RWPE1 (cell line): ENCODE measurements at places on chromosomes 12 and 14.

GRCh38 chr12:91111366-91112325 is at the start of gene LUM:
Gene LUM (minus strand): TSS chr12:91111494. CDS start chr12:91108979, 2,515 bp downstream.
- DNase-seq, result no peak

DNA sequence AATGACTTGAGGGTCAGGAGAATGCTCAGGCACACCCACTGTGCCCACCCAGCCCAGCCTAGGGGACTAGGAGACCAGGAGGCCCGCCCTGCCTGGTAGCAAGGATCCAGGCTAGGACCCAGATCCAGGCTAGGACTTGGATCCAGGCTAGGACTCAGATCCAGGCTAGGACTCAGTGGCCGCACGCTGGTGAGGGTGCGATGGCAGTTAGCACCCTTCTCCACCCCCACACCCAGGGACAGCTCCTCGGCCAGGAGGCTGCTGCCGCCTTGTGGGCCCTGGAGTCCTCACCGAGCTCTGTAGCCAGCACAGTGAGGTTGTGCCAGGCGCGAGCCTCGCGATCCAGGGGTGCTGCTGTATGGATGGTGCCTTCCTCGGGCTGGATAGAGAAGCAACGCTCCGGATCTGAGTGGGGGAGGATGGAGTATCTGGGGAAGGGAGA is 5.1 kb downstream of the CDH24 start:
- DNase-seq, result no peak

- DNase-seq, result no peak
Observed at GRCh38 chr12:45219621-45220020, 3.7 kb downstream of the ANO6 start.

GRCh38 chr12:21940549-21941505 is at the start of gene ABCC9:
Gene ABCC9 (minus strand): TSS chr12:21941426. CDS start chr12:21936674, 4,752 bp downstream.
- no peak for DNase-seq

DNA sequence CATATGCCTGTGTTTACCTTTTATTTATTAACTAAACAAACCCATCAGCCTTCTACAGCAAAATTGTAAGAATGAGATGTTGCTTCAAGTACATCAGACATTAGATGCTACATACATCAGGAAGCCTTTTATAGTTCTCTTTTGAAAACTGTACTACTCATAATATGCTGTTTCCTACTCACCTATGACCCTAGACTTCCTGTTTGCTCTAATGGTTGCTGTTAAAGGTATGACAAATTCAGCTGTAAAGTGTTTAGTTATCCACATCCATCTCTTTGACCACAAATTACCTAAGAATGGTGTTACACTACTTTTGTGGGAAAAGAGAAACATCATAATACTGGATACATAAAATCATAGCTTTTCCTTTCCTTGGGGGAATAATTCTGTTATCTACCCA is 220.0 kb downstream of the RAD51B start:
- DNase-seq, result no peak

GRCh38 chr14:68491793-68492192 is 301.1 kb downstream of the ZFP36L1 start:
- no peak for DNase-seq

GRCh38 chr12:113464452-113464775 is 7.3 kb downstream of the LHX5 start:
- no peak for DNase-seq

- peak; percentile 24 for DNase-seq
Observed at GRCh38 chr12:103771466-103771865, 69.6 kb downstream of the NT5DC3 start.

- DNase-seq, result no peak
Observed at GRCh38 chr12:105555556-105556295, 225.2 kb downstream of the C12orf75 start.

GRCh38 chr12:44154128-44154527 is 318.2 kb downstream of the TMEM117 start:
- DNase-seq, result no peak

GRCh38 chr12:61188801-61189595 is 1071.2 kb upstream of the USP15 start:
- DNase-seq, result no peak

DNA sequence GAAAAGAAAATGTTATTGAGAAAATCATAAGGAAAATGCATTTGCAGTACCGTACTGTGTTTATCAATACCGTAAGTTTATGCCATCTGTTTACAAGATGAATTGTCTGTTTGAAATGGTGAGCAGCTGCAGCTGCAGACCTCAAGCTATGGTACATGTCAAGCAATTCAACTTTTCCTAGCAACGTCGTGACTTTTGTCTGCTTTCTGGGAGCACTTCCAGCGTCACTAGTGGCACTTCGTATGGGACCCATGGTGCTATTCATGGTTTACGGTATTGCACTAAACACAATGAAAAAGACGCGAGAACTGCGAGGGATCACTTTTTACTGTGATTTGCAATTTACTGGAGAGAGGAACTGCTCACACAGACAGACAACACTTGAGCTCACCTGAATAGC is 160.8 kb downstream of the UNC79 start:
- no peak for DNase-seq

GRCh38 chr12:29807129-29807528 is 23.4 kb upstream of the TMTC1 start:
- no peak for DNase-seq
